ENCODE measurements at places on chromosomes 2 and 18. TPM values are rescaled to one million over a fixed set of nuclear protein-coding genes. Genes with fewer than 3 reads are reported as not detected.
A peak's percentile ranks its signal among the peaks of the same experiment; 100 is the strongest.

The RAX gene
- total RNA-seq, result not detected

The FEZ2 gene
- total RNA-seq, result 11.1 TPM

The FIGN gene
- total RNA-seq, result not detected

The PRSS56 gene
- not detected for total RNA-seq

The VAMP8 gene
- total RNA-seq, result 85.0 TPM

The ANO7 gene
- total RNA-seq, result 0.90 TPM

The PROKR1 gene
- total RNA-seq, result not detected

GRCh38 chr2:197184959-197185586 lies 125.5 kb downstream of the ANKRD44 start:
- H3K36me3 ChIP-seq, result peaks cover 13% of the 10 kb centered on the region
- no peaks in the 10 kb centered on the region for H3K27me3 ChIP-seq
- DNase-seq, result no peak
- H3K27ac ChIP-seq, result peak overlapping the region; percentile 81
- H3K4me1 ChIP-seq, result peaks cover 84% of the 10 kb centered on the region
- peak overlapping the region; percentile 22 for H3K4me3 ChIP-seq

GRCh38 chr2:100036793-100037192 lies 105.6 kb downstream of the AFF3 start:
- H3K27me3 ChIP-seq, result no peaks in the 10 kb centered on the region
- DNase-seq, result no peak
- peak overlapping the region; percentile 48 for H3K27ac ChIP-seq
- no peaks in the 10 kb centered on the region for H3K4me1 ChIP-seq
- no peak overlapping the region for H3K4me3 ChIP-seq

DNA sequence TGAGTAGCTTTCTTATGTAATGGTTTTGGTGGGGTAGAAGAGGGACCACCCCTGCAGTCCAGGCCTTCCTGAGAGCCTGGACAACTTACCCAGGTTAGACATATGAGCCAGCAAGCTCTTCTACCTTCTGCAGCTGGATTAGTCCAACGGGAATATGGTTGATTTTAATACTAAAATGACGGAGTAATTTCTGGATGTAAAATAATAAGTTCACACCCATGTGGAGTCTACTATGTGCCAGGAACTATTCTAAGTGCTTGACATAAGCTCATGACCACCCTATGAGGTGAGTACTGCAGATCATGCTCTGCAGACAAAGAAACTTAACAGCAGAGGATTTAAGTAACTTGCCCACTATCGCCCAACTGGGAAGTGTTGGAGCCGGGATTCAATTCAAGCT lies 45.5 kb downstream of the DPP4 start:
- H3K36me3 ChIP-seq, result peaks cover 11% of the 10 kb centered on the region
- no peak overlapping the region for H3K4me3 ChIP-seq
- H3K27ac ChIP-seq, result no peak overlapping the region
- DNase-seq, result no peak
- H3K27me3 ChIP-seq, result no peaks in the 10 kb centered on the region

DNA sequence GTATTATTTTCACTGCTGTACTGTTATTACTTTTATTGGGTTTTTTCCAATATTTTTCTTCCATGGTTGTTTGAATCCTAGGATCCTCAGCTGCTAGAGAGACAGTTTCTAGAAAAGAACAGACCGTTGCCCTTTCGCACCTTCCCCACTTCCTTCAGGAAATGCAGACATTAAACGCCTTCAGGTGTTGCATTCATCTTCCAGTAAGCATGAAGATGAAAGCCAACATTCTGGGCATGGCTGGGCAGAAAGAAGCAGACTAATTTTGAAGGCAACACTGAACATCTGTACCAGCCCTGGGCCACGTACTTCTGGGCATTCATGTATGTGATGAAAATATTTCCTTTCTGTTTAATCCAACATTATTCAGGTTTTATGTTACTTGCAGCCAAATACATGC lies 51.0 kb downstream of the AKAIN1 start:
- no peaks in the 10 kb centered on the region for H3K27me3 ChIP-seq
- no peaks in the 10 kb centered on the region for H3K36me3 ChIP-seq
- H3K27ac ChIP-seq, result no peak overlapping the region
- DNase-seq, result no peak

DNA sequence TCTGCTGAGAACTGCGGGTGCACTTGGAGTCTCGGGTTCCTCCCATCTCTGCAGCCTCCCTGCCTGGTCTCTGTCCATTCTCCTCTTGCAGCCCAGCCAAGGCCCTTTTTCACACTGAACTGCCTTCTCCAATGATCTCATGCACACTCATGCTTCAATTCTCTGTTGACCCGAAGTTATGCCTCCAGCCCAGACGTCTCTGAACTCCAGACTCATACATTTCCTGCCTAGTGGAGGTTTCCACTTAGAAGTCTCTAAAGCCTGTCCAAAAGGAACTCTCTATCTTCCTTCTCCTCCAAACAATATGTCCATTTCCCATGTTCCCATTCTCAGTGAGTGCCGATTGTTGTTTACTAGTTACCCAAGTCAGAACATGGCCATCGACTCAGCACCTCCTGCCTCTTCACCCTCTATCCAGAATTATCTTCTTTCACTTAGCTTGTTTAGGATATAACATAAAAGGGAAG lies 155.2 kb downstream of the IRS1 start:
- DNase-seq, result no peak
- no peaks in the 10 kb centered on the region for H3K27me3 ChIP-seq
- peaks cover 2% of the 10 kb centered on the region for H3K4me1 ChIP-seq
- no peak overlapping the region for H3K27ac ChIP-seq
- H3K36me3 ChIP-seq, result peaks cover 6% of the 10 kb centered on the region
- H3K4me3 ChIP-seq, result no peak overlapping the region

GRCh38 chr2:105344704-105345345 lies 7.5 kb downstream of the C2orf49 start:
- H3K27me3 ChIP-seq, result no peaks in the 10 kb centered on the region
- no peak overlapping the region for H3K27ac ChIP-seq
- no peak for DNase-seq
- no peaks in the 10 kb centered on the region for H3K36me3 ChIP-seq
- H3K4me1 ChIP-seq, result peaks cover 4% of the 10 kb centered on the region

DNA sequence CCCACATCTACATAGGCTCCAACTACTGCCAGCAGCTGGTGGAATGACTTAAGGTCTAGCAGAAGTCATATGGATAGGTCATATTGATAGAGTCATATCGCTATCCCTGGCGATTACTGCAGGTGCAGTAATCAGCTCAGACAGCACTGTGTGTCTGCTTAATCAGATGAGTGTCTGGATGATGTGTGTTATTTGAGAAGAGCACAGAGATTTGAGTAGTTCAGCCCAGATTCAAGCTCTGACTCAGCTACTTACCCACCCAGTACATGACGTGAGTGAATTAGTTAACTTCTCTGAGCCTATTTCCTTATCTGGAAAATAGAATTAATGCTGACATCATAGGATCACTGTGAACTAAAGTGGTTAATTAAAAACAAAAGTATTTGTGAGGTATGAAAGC lies 78.9 kb downstream of the EHD3 start:
- H3K36me3 ChIP-seq, result no peaks in the 10 kb centered on the region
- H3K27ac ChIP-seq, result no peak overlapping the region
- H3K4me3 ChIP-seq, result no peak overlapping the region
- no peak for DNase-seq
- no peaks in the 10 kb centered on the region for H3K27me3 ChIP-seq

- no peak overlapping the region for H3K27ac ChIP-seq
- H3K36me3 ChIP-seq, result no peaks in the 10 kb centered on the region
- no peak for DNase-seq
- no peaks in the 10 kb centered on the region for H3K4me1 ChIP-seq
- H3K4me3 ChIP-seq, result no peak overlapping the region
Observed at GRCh38 chr18:79211844-79212243, 142.7 kb downstream of the ATP9B start.

- no peaks in the 10 kb centered on the region for H3K4me1 ChIP-seq
- no peak overlapping the region for H3K4me3 ChIP-seq
- no peaks in the 10 kb centered on the region for H3K36me3 ChIP-seq
- H3K27ac ChIP-seq, result no peak overlapping the region
Observed at GRCh38 chr2:127193164-127193966, 26.7 kb downstream of the CYP27C1 start.

DNA sequence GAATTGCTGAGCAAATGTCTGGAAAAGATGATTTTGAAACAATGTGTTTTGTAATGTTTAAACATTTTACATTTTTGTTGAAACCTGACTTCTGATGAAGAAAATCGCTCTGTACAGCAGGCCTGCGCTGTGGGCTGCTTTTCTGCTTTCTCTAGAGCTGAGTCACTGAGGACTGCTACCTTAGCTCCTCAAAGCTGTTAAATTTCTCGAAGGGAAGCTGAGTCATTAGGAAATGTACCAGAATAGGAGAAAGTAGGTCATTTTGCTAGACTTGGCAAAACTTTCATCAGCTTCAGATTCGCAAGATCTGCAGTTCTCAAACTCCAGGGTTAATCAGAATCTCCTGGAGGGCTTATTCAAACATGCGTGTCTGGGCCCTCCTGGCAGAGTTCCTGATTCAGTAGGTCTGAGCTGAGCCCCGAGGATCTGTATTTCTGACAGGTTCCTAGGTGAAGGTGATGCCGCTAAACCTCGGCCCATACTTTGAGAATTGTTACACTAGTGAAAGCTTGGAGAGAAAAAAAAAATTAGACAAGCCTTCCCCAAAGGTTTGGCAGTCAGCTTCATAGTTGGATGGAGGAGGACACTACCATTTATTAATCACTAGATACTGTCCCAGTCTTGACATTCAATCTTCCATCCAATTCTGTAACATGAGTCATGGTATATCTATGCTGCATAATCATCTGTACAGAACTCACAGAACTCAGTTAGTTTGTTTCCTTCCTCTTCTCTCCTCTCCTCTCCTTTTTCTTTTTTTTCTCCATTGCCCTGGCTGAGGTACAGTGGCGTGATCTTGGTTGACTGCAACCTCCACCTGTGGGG lies 297.6 kb downstream of the PARD3B start:
- peak overlapping the region; percentile 44 for H3K4me3 ChIP-seq
- H3K36me3 ChIP-seq, result no peaks in the 10 kb centered on the region
- H3K27me3 ChIP-seq, result no peaks in the 10 kb centered on the region
- peak; percentile 31 for DNase-seq

DNA sequence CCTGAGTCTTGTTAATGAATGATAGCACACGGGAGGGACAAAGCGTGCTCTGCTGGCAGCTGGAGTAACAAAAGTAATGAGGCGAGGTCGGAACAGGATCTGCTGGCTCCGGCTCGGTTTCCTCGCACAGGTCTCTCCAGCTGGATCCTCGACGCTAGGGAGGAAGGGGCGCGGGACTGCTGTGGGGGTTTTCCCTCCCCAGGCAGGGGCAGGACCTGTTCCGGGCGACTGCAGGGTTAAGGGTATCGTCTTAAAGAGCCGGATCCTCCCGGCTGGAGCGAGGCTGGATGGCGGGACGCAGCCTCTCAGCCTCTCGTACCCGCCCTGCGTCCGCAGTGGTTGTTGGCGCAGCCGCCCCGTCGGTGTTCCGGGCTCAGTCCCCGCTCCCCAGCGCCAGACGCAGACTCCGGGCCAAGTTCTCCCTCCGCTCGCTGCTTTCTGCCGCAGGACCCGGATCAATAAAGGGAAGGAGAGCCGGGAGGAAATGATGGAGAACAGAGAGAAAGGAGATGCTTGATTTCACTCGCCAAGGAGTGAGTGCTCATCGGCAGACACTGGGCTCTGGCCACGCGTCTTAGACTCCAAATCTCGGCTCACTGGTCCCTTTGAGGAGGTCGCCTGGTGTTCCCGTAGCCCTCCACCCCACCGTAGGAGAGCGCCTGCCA lies 1.1 kb upstream of the LIPG start:
- H3K4me1 ChIP-seq, result peaks cover 32% of the 10 kb centered on the region
- H3K27ac ChIP-seq, result no peak overlapping the region
- peak; percentile 5 for DNase-seq
- H3K4me3 ChIP-seq, result peak overlapping the region; percentile 88

GRCh38 chr2:238928520-238929241 lies 80.8 kb downstream of the TWIST2 start:
- no peak for DNase-seq
- H3K27me3 ChIP-seq, result peaks cover 21% of the 10 kb centered on the region
- no peak overlapping the region for H3K4me3 ChIP-seq
- no peak overlapping the region for H3K27ac ChIP-seq
- no peaks in the 10 kb centered on the region for H3K36me3 ChIP-seq

GRCh38 chr2:192082121-192082520 lies 112.6 kb downstream of the TMEFF2 start:
- H3K27me3 ChIP-seq, result no peaks in the 10 kb centered on the region
- no peak overlapping the region for H3K27ac ChIP-seq
- H3K4me1 ChIP-seq, result no peaks in the 10 kb centered on the region
- no peaks in the 10 kb centered on the region for H3K36me3 ChIP-seq

- no peak overlapping the region for H3K27ac ChIP-seq
- H3K36me3 ChIP-seq, result no peaks in the 10 kb centered on the region
- H3K27me3 ChIP-seq, result peaks cover 37% of the 10 kb centered on the region
- no peak overlapping the region for H3K4me3 ChIP-seq
- no peak for DNase-seq
Observed at GRCh38 chr2:20444101-20444992, 2.5 kb upstream of the RHOB start.

GRCh38 chr2:119228136-119228535 lies 4.5 kb downstream of the STEAP3 start:
- peaks cover 16% of the 10 kb centered on the region for H3K27me3 ChIP-seq
- H3K4me1 ChIP-seq, result peaks cover 12% of the 10 kb centered on the region
- H3K4me3 ChIP-seq, result no peak overlapping the region
- DNase-seq, result no peak
- no peak overlapping the region for H3K27ac ChIP-seq

DNA sequence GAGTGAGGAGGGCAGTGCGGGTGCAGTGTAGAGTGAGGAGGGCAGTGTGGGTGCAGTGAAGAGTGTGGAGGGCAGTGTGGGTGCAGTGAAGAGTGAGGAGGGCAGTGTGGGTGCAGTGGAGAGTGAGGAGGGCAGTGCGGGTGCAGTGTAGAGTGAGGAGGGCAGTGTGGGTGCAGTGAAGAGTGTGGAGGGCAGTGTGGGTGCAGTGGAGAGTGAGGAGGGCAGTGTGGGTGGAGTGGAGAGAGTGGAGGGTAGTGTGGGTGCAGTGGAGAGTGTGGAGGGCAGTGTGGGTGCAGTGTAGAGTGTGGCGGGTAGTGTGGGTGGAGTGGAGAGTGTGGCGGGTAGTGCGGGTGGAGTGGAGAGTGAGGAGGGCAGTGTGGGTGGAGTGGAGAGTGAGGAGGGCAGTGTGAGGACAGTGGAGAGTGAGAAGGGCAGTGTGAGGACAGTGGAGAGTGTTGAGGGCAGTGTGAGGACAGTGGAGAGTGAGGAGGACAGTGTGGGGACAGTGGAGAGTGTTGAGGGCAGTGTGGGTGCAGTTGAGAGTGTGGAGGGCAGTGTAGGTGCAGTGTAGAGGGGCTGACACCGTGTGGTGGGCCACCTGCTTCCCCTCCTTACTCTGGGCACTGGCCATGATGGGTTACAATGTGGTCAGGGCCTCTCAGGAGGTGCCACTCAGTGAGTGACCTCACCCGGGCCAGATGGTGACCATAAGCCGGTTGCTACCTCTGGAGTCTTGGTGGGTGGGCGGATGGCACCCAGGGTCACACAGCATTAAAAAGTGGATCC lies 28.5 kb downstream of the INPP4A start:
- DNase-seq, result no peak
- no peaks in the 10 kb centered on the region for H3K27me3 ChIP-seq
- peak overlapping the region; percentile 62 for H3K27ac ChIP-seq
- H3K36me3 ChIP-seq, result peaks cover 3% of the 10 kb centered on the region

DNA sequence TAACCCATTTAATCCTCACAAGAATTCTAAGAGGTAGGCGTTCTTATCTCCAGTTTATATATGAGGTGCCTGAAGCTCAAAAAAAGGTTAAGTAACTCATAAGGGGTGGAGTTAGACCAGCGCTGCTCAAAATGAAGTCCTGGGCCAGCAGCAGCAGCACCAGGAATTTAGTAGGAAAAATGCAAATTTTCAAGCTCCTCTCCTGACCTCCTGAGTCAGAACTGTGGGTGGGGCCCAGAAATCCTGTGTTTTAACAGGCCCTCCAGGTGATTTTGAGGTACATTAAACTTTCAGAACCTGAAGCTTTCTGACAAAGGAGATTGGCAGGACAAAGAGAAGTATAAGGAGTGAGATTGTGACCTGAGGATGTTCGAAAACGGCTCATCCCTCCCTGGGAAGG lies 66.0 kb upstream of the CCDC85A start:
- no peak overlapping the region for H3K4me3 ChIP-seq
- DNase-seq, result no peak
- no peak overlapping the region for H3K27ac ChIP-seq
- no peaks in the 10 kb centered on the region for H3K4me1 ChIP-seq
